Panc1 (cell line): ENCODE measurements at places on chromosomes 16 and 17.

- no peaks in the 10 kb centered on the region for H3K36me3 ChIP-seq
- no peak for DNase-seq
- no peaks in the 10 kb centered on the region for H3K27me3 ChIP-seq
- H3K4me1 ChIP-seq, result peaks cover 55% of the 10 kb centered on the region
Measured at GRCh38 chr17:77332981-77333685, 192.4 kb downstream of the SEC14L1 start.

DNA sequence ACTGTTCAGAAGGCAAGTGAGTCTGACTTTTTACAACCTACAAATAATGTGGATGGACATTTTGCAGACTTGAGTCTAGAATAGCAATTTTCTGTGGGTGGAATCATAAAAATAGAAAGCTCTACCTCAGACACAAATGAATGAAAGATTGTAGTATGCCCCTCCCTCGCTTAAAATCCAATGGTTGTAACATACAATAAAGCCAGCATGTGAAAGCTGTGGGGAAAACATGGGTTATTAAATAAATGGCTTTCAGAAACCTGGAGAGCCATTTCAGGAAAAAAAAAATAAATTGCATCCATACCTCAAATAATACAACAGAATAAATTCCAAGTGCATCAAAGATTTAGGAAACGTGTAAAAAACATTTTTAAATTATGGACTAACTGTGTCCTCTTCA, 123.1 kb upstream of the MON1B start:
- no peaks in the 10 kb centered on the region for H3K27me3 ChIP-seq
- no peaks in the 10 kb centered on the region for H3K4me1 ChIP-seq
- DNase-seq, result no peak

- no peak overlapping the region for H3K4me3 ChIP-seq
- H3K27ac ChIP-seq, result no peak overlapping the region
- no peak for DNase-seq
- H3K27me3 ChIP-seq, result no peaks in the 10 kb centered on the region
- no peaks in the 10 kb centered on the region for H3K36me3 ChIP-seq
- H3K4me1 ChIP-seq, result no peaks in the 10 kb centered on the region
Measured at GRCh38 chr17:73324160-73324475, 12.3 kb upstream of the CDC42EP4 start.

DNA sequence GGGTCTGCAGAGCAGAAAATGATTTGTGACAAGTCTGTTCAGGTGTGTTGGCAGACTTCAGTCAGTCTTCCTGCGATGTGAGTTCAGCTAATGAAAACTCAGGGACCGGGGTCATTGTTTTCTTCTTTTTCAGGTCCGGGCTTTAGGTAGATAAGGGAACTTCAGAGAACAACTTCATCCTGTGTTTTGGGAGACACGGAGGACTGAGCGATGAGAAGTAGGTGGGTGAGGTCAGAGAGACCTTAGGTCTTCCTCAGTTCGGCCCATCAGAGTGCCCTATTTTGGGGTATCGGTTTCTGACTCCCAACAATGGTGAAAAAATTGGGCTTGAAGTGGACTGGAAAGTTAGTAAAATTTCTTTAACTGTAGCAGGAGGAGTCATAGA, 88.9 kb upstream of the ATF7IP2 start:
- H3K4me3 ChIP-seq, result no peak overlapping the region
- no peak overlapping the region for H3K27ac ChIP-seq
- no peaks in the 10 kb centered on the region for H3K4me1 ChIP-seq
- H3K36me3 ChIP-seq, result no peaks in the 10 kb centered on the region
- H3K27me3 ChIP-seq, result no peaks in the 10 kb centered on the region
- DNase-seq, result no peak

GRCh38 chr17:59190806-59191205, 19.0 kb upstream of the SMG8 start:
- peaks cover 2% of the 10 kb centered on the region; the same call in 1 of the 2 replicates for H3K36me3 ChIP-seq
- H3K4me1 ChIP-seq, result no peaks in the 10 kb centered on the region
- no peak for DNase-seq
- no peaks in the 10 kb centered on the region for H3K27me3 ChIP-seq
- H3K4me3 ChIP-seq, result no peak overlapping the region
- H3K27ac ChIP-seq, result no peak overlapping the region

DNA sequence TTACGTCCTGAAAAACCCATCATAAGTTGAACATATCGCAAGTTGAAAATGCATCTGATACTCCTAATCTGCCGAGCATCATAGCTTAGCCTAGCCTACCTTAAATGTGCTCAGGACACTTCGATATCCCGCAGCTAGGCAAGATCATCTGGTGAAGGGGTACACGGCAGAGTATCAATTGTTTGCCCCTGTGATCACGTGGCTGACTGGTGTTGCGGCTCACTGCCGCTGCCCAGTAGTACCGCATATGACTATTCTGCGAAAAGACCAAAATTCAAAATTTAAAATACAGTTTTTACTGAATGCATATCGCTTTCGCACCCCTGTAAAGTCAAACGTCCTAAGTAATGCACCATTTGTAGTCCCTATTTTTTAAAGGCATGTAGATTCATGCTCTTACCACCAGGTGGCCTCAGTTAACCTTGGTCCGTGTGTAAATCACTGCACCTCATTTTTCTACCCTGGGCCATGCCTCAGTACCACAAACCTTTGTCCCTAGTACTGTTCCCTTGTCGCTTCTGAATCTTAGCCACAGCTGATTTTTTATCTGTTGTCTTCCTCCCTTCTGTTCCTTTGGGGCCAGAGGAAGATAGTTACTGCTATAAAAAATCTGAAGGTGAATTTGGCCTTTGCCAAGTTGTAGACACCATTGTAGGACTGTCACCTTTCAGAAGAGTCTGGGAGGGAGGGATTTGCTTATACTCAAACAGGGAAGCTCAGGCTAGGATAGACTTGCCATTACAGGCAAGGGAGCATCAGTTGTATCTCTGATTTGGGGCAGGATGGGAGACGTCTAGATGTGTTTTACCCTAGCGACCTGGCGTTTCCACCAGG, 34.4 kb downstream of the WWP2 start:
- no peaks in the 10 kb centered on the region for H3K4me1 ChIP-seq
- no peaks in the 10 kb centered on the region for H3K27me3 ChIP-seq
- H3K27ac ChIP-seq, result no peak overlapping the region
- no peak overlapping the region for H3K4me3 ChIP-seq

GRCh38 chr17:2309338-2310154, 5.8 kb downstream of the SRR start:
- no peak for DNase-seq
- H3K27me3 ChIP-seq, result no peaks in the 10 kb centered on the region
- no peak overlapping the region for H3K4me3 ChIP-seq
- peaks cover 3% of the 10 kb centered on the region for H3K4me1 ChIP-seq

- peaks cover 28% of the 10 kb centered on the region for H3K4me1 ChIP-seq
- H3K27me3 ChIP-seq, result no peaks in the 10 kb centered on the region
- H3K27ac ChIP-seq, result peak overlapping the region; percentile 41; the same call in 1 of the 2 replicates
Measured at GRCh38 chr17:40063187-40063771, 514 bp downstream of the THRA start.
